ENCODE measurements at places on chromosomes 3 and 15. TPM values are rescaled to one million over a fixed set of nuclear protein-coding genes. Genes with fewer than 3 reads are reported as not detected.

GRAMD2A gene
- total RNA-seq: 1.5 TPM

ARRDC4 gene
- 6.5 TPM for total RNA-seq

IMPG2 gene
- under 0.01 TPM for total RNA-seq

GALNT15 gene
- 10.4 TPM for total RNA-seq

TTLL13 gene
- total RNA-seq: not detected

HEMK1 gene
- 13.2 TPM for total RNA-seq

CMTM7 gene
- 15.5 TPM for total RNA-seq

OR5K2 gene
- total RNA-seq: not detected

PDZRN3 gene
- total RNA-seq: 3.7 TPM

TLR9 gene
- total RNA-seq: under 0.01 TPM

P2RY1 gene
- 0.30 TPM for total RNA-seq

HHATL gene
- not detected for total RNA-seq

RHOA gene
- total RNA-seq: 559 TPM

IL20RB gene
- total RNA-seq: 3.0 TPM

OXSR1 gene
- total RNA-seq: 36.0 TPM

CISH gene
- total RNA-seq: 2.1 TPM

ECE2 gene
- total RNA-seq: not detected

TMOD2 gene
- total RNA-seq: 3.5 TPM

OXTR gene
- 7.6 TPM for total RNA-seq

PRRT3 gene
- 3.2 TPM for total RNA-seq

TMEM115 gene
- total RNA-seq: 56.2 TPM

SATB1 gene
- total RNA-seq: 2.5 TPM

UROC1 gene
- not detected for total RNA-seq

LRRC2 gene
- under 0.01 TPM for total RNA-seq

SLC28A2 gene
- not detected for total RNA-seq

FBXO40 gene
- total RNA-seq: not detected

PP2D1 gene
- total RNA-seq: not detected

TIMP4 gene
- total RNA-seq: 11.3 TPM

ZNF385D gene
- 1.3 TPM for total RNA-seq

PHLDB2 gene
- total RNA-seq: 18.0 TPM

SLC6A6 gene
- total RNA-seq: 5.7 TPM

WDR93 gene
- total RNA-seq: 0.15 TPM

C3orf85 gene
- not detected for total RNA-seq

VIPR1 gene
- under 0.01 TPM for total RNA-seq

GOLGA8T gene
- total RNA-seq: not detected

PIF1 gene
- 22.0 TPM for total RNA-seq

SST gene
- total RNA-seq: not detected

SERPINI2 gene
- not detected for total RNA-seq

SLC6A1 gene
- not detected for total RNA-seq

USP50 gene
- not detected for total RNA-seq
